ENCODE measurements at places on chromosomes 5 and 9.

DNA sequence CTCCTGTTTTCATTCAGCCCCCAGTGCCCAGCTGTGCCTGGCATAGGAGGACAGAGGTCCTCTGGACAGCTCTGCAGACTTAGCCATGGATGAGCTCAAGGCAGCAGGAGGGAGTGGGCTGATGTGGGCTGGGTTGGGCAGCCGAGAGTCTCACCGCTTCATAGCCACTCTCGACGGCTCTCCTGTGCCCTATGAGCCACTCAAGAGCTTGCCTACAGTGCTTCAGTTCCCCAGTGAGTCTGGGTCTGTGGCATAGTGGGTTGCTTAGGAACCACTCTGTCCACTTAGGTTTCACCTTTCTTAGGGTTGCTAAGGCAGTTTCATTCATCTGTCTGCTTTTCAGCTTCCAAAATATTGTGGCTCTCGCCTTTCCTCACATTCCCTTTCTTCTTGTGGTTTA lies 296.8 kb downstream of the ICE1 start:
- DNase-seq, result no peak

- no peak for DNase-seq
Observed at GRCh38 chr9:116944714-116945534, 257.8 kb downstream of the TRIM32 start.

GRCh38 chr9:99392986-99393385 lies 170.9 kb downstream of the SEC61B start:
- DNase-seq, result no peak

- DNase-seq, result peak; percentile 40
Observed at GRCh38 chr9:122835313-122835731, 6.9 kb upstream of the PDCL start.

DNA sequence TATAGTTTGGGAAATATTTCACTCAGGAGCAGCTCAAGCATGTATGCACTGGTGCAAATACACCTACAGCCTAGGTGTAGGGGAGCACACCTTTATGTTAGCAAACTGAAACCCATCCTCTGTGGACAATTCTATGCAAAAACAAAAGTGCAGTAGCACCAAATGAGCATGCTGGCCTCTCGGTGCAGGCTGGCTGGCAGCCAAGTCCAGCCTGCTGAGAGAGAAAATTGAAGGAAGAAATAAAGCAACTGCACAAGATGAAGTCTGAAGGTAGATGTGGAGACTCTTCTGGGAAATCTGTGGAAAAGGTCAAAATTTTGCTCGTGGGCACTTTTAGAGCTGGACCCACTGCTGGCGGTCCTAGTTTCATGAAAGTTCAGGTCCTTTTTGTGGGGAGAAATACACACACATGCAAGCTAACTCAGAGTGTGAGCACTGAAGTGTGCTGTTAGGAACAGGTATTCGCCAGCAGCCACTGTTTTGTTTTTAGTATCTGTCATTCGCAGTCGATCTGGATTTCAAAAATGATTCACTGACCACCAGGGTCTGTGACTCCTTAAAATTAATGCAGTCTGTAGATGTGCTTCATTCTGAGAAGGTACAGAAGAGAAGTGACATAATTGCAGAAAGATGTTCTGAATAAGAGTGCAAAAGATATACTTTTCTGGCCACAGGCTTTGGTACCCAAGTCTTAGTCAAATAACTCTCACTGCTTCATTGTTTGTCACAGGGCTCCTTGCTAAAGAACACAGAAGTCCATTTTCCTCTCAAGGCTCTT lies 281.7 kb downstream of the PARP8 start:
- DNase-seq, result no peak

DNA sequence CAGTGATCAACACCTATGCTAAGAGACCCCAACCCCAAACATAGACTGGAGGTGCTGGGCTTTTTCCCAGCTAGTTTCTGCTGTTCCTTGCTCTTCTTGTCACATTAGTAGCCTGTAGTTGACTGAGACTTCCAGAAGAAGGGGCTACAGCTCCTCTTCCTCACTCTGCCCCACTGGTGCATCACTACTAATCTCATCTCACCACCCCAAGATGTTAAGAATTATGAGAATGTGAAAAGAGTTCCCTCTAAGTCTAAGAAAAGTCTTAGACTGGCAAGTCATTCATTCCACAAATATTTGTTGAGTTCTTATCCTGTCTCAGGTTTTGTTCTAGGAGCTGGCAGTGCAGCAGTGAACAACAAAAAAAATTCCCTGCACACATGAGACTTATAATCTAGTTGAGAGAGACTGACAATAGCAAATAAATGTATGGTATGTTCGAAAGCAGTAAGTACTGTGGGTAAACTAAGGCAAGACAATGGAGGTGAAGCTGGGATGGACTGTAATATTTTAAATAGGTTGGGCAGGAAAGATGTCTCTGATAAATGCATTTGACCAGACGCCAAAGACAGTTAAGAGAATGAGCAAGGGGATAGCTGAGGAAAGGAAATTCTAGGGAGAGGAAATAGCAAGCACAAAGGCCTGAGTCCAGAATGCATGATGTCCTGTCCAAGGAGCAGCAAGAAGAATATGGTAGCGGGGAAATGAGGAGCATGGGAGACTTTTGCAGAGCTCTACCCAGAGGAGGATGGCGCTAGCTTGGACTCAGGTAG lies 92.3 kb downstream of the PTCD2 start:
- no peak for DNase-seq

DNA sequence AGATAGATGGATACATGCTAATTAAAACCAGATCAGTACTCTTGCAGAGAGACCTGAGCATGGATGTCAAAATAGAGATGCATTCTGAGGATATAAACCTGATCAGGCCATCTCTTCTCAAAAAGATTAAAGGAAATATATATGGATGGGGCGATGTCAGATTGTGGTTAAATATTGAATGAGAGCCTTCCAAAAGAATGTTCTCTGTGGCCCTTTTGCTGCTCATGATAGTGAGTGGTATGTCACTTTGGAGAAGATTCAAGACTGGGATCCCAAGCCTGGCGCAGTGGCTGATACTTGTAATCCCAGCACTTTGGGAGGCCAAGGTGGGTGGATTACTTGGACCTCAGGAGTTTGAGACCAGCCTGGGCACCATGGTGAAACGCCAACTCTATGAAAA lies 20.5 kb downstream of the ZNF131 start:
- DNase-seq, result no peak
